ENCODE measurements at places on chromosomes 1 and 21.

GRCh38 chr1:228034954-228035837, 28.4 kb downstream of the WNT3A start:
- no peaks in the 10 kb centered on the region for H3K36me3 ChIP-seq
- DNase-seq: no peak
- no peak overlapping the region for H3K27ac ChIP-seq
- peaks cover 19% of the 10 kb centered on the region for H3K4me1 ChIP-seq

- DNase-seq: no peak
- no peak overlapping the region for H3K4me3 ChIP-seq
- peaks cover 6% of the 10 kb centered on the region for H3K4me1 ChIP-seq
- no peak overlapping the region for H3K27ac ChIP-seq
- H3K36me3 ChIP-seq: peaks cover 46% of the 10 kb centered on the region
Measured at GRCh38 chr1:22055463-22055862, 3.0 kb downstream of the CDC42 start.

DNA sequence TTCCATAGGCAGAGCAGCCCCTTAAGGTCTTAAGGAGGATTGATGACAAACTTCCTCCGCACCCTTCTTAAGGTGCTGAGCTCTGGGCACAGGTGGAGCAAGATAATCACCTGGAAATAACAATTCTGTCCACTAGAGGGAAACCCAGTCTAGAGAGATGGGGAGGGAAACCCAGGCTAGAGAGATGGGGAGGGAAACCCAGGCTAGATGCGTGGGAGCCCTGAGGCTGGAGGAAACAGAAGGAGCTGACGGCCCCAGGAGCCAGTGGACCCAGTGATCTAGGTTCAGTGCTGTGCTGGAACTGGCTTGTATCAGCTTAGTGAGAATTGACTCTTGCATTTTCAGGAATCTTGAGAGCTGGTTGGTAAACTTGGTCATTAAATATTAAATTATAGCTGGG, 17.8 kb upstream of the MYCL start:
- H3K4me3 ChIP-seq: no peak overlapping the region
- no peaks in the 10 kb centered on the region for H3K27me3 ChIP-seq
- peak; percentile 38 for DNase-seq

DNA sequence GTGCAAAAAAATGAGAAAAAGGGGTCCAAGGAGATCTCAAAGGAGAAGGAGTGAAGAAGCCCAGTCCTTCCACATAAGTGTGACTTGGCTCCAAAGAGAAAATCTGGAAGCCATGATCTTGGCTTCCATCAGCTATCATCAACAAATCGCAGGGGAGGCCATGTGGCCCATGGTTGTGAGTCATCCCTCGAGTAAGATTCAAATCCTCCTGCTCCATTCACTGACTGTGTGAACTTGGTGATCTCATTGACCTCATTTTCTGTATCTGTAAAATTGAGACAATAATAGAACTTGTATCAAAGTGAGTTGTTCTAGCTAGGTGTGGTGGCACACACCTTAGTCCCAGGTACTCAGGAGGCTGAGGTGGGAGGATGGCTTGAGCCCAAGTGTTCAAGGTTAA, 79.1 kb upstream of the OLIG2 start:
- no peak overlapping the region for H3K4me3 ChIP-seq
- no peak for DNase-seq
- H3K27me3 ChIP-seq: peaks cover 3% of the 10 kb centered on the region
- H3K27ac ChIP-seq: no peak overlapping the region
- H3K36me3 ChIP-seq: no peaks in the 10 kb centered on the region

GRCh38 chr1:161824618-161825017, 58.5 kb downstream of the ATF6 start:
- H3K4me3 ChIP-seq: no peak overlapping the region
- no peaks in the 10 kb centered on the region for H3K27me3 ChIP-seq
- no peaks in the 10 kb centered on the region for H3K4me1 ChIP-seq
- DNase-seq: no peak
- H3K27ac ChIP-seq: no peak overlapping the region
- peaks cover 43% of the 10 kb centered on the region for H3K36me3 ChIP-seq

GRCh38 chr1:203104789-203105390, 19.1 kb upstream of the MYOG start:
- no peaks in the 10 kb centered on the region for H3K36me3 ChIP-seq
- DNase-seq: no peak
- no peak overlapping the region for H3K27ac ChIP-seq
- no peaks in the 10 kb centered on the region for H3K4me1 ChIP-seq

DNA sequence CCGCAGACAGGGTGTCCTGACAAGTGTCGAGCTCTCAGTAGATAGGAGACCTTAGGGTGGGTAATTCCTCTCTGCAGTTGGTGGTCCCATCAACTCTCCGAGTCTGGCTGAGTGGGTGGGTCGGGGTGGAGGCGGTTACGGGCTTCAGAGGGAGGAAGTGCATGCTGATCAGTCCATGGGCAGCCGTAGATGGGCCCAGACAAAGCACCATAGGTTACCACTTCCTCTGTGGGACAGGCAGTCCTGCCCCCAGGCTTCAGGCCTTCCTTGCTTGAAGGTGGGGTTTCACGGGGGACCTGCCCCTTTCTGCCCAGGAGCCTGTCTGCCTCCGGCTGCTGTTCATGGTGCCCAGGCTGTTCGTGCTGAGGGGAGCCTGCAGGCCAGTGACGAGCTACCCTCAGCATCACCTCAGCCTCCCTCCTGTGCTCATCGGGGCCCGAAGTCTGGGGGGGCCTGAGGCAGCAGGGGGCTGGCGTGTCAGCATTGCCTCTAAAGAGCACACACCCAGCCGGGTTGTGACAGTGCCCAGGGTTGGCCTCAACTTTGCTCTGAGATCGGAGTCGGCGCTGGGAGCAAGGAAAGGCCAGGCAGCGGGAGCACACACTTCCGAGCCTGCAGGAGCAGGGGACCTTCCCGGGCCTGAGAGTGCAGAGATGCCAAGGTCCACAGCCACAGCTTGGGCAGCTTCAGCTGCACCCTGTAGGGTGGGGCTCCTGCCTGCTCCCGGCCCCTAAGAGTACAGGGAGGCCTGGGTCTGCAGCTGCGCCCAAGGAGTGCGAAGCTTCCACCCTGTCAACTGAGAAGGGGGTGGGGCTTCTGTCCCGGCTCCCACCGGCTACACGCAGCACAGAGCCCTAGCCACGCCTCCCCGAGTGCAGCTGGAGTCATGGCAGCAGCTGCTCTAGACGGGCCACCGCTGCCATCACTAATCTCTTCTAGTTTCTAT, 225.4 kb upstream of the NRIP1 start:
- H3K4me1 ChIP-seq: peaks cover 10% of the 10 kb centered on the region
- no peaks in the 10 kb centered on the region for H3K27me3 ChIP-seq
- H3K4me3 ChIP-seq: no peak overlapping the region
- peak; percentile 30 for DNase-seq
- H3K36me3 ChIP-seq: no peaks in the 10 kb centered on the region

DNA sequence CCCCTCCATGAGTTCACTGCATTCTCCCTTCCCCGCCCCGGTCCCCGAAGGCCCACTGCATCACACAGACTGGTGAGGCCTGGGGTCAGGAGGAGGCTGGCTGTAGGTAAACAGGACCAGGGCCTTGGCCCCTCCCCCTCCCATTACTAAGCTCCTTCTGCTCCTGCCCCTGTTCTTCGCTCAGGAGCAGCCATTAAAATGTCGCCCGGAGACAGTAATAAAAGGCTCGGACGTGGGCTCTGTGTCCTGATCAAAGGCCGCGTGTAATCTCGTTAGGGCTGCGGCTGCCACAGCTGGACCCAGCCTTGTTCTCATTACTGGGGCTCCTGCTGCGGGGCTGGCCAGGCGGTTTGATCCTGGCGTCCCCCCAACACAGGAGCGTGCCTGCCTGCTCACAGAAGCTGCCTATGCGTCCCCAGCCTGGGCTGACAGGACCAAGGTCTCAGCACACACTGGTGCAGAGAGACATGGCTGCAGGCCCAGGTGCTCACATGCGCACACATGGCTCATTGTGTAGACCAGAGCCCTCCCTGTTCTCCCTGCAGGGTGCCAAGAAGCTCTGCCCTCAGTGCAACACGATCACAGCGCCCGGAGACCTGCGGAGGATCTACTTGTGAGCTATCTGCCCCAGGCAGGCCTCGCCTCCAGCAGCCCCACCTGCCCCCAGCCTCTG, 24.0 kb downstream of the TMEM53 start:
- peaks cover 39% of the 10 kb centered on the region for H3K36me3 ChIP-seq
- DNase-seq: peak; percentile 42
- H3K27ac ChIP-seq: peak overlapping the region; percentile 37
- no peaks in the 10 kb centered on the region for H3K27me3 ChIP-seq
- peaks cover 12% of the 10 kb centered on the region for H3K4me1 ChIP-seq

DNA sequence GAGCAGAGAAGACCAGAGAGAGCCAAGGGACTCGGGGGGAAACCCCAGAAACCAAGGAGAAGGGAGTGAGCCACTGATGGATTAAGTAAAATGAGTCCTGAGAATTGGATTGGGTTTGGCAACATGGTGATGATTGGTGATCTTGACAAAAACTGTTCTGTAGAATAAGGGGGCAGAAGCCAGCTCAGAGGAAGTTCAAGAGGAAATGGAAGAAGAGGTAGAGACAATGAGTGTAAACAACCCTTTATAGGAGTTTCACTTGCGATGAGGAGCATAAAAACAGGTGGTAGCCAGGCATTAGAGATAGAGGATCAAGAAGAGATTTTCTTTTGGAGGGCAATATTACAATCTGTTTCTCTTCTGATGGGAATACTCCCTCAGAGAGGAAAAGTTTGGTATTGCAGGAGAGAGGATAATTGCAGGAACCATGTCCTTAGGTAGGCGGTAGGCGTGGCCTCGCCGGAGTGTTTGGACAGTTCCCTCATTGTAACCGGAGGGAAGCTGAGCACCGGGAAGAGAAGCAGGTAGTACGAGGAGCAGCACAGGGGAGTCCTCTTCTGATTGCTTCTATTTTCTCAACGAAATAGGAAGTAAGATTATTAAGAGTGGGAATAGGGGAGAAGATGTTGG, 68.4 kb upstream of the TENT5C start:
- no peak overlapping the region for H3K4me3 ChIP-seq
- H3K27ac ChIP-seq: no peak overlapping the region
- no peak for DNase-seq
- H3K27me3 ChIP-seq: no peaks in the 10 kb centered on the region
- no peaks in the 10 kb centered on the region for H3K36me3 ChIP-seq
- no peaks in the 10 kb centered on the region for H3K4me1 ChIP-seq

GRCh38 chr1:244180256-244180655, 129.2 kb downstream of the ZBTB18 start:
- no peak for DNase-seq
- peaks cover 3% of the 10 kb centered on the region for H3K4me1 ChIP-seq
- no peaks in the 10 kb centered on the region for H3K36me3 ChIP-seq
- no peak overlapping the region for H3K4me3 ChIP-seq
- no peaks in the 10 kb centered on the region for H3K27me3 ChIP-seq

DNA sequence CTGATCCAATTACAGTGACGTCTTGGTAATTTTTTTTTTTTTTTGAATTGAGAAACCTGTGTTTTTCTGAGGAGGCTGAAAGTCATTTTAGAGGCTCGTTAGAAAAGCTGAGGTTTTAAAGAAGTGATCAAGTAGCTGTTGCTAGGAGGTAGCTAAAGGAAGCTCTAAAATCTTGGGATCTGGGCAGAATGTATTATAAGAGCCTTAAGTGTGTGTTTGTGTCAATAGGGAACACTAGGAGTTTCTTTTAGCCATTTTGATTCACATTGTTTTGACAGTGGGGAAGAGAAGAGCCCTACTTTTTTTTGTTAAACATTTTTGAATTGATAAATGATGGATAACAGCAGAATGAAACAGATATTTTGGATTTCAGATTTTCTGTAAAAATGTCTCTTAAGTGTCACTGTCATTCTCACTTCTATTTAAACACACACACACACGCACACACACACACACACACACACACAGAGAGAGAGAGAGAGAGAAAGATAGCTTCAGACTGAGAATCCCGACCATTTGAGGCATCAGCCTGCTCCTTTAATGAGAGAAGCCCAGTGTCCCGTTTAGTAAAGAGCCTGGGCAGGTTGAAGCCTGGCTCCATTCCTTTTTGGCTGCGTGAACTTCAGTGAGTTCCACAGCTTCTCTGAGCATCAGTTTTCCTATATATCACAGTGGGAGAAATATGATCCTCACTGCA, 79.1 kb upstream of the GPR88 start:
- DNase-seq: peak; percentile 27
- H3K4me1 ChIP-seq: peaks cover 17% of the 10 kb centered on the region
- peak overlapping the region; percentile 41 for H3K27ac ChIP-seq
- no peaks in the 10 kb centered on the region for H3K27me3 ChIP-seq

DNA sequence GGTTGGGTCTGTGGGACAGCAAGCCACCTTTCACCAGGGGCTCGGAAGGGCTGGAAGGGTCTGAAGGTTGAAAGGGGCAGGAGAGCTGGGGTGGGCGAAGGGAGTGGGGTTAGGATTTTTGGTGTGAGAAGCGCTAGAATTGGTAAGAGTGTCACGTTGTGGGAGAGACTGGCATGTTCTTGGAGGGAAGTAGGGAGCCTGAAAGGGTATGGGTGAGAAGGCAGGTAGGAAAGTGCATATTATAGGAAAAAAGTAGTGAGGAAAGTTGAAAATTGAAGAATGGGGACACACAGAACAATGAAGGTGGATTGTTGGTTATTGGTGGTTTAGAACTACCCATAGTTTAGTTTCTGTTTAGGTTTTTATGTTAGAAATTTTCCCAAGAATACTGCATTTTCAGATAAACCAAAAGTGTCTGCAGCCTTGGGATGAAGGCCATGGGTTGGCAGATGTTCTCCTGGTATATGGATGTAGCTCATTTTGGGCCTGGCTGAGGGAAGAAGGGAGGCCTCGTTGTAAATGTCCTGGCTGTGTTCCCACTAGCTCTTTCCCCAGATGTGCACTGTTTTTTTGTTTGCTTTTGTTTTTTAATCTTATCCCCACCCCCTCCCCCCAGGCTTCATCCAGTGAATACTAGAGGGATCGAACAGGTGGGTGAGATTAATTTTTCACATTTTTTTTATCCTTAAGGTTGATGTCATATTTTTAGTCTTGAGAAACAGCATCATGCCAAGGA, 1.2 kb downstream of the LRRC42 start:
- H3K27ac ChIP-seq: no peak overlapping the region
- peak overlapping the region; percentile 97 for H3K4me3 ChIP-seq
- H3K27me3 ChIP-seq: no peaks in the 10 kb centered on the region
- peaks cover 4% of the 10 kb centered on the region for H3K4me1 ChIP-seq
- peaks cover 7% of the 10 kb centered on the region for H3K36me3 ChIP-seq

GRCh38 chr1:11335417-11336056, 62.5 kb downstream of the UBIAD1 start:
- peaks cover 20% of the 10 kb centered on the region for H3K4me1 ChIP-seq
- H3K36me3 ChIP-seq: no peaks in the 10 kb centered on the region
- H3K4me3 ChIP-seq: no peak overlapping the region
- no peak for DNase-seq
- H3K27ac ChIP-seq: no peak overlapping the region
- H3K27me3 ChIP-seq: no peaks in the 10 kb centered on the region

DNA sequence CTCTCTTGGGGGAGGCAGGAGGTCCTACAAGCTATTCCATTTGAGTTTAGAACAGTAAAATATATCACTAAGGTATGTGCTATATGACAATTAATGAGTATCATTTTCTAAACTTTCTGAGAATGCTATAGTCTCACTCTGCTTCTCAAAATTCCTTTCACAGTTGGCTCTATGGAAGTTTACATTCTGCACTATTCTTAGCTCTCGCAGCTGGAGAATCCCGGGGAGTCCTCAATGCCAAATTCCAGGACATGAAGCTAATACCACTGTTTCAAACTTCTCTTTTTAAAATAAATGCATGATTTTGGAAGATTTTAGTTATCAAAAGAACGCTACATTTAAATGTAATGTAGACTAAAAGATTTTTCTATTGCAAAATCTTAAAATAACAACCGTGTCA, 22.4 kb upstream of the PALMD start:
- H3K27ac ChIP-seq: no peak overlapping the region
- no peaks in the 10 kb centered on the region for H3K27me3 ChIP-seq
- DNase-seq: no peak
- H3K4me1 ChIP-seq: peaks cover 4% of the 10 kb centered on the region

GRCh38 chr1:228152918-228153258, 3.2 kb downstream of the GJC2 start:
- H3K36me3 ChIP-seq: peaks cover 12% of the 10 kb centered on the region
- no peaks in the 10 kb centered on the region for H3K27me3 ChIP-seq
- H3K27ac ChIP-seq: no peak overlapping the region
